ENCODE measurements at places on chromosomes 11 and 22.

DNA sequence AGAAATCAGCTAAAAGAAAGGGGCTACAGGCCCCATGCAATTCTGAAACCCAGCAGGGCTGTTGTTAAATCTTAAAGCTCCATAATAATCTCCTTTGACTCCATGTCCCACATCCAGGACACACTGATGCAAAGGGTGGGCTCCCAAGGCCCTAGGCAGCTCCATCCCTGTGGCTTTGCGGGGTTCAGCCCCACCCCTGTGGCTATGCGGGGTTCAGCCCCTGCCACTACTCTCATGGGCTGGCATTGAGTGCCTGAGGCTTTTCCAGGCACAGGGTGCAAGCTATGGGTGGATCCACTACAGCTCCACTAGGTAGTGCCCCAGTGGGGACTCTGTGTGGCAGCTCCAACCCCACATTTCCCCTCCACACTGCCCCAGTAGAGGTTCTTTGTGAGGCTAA, 8.7 kb upstream of the ZNF280A start:
- DNase-seq, result no peak

DNA sequence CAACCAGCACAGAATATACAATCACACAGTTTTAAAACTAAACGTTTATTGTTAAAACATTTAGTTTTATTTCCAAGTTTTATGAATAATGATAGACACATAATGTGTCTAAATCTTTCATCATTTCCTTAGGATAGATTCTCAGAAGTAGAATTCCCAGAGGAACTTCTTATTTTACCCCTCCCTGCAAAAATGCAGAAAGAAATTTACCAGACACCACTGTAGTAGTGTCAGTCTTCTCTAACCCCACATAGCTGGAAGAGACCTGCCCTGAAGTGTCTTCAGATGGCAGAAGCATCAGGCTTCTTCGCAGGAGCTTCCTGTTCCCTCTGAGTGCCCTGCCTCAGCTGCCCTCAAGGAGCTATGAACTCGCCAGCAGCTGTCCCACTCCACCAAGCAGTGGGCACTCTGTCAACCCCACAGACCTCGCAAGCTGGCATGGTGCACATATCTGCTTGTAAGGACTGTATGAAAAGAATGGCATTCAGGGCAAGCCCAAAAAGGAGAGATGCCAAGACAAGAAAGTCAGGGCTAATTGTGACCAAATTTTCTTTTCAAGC, 28.5 kb upstream of the PAK1 start:
- DNase-seq, result no peak

DNA sequence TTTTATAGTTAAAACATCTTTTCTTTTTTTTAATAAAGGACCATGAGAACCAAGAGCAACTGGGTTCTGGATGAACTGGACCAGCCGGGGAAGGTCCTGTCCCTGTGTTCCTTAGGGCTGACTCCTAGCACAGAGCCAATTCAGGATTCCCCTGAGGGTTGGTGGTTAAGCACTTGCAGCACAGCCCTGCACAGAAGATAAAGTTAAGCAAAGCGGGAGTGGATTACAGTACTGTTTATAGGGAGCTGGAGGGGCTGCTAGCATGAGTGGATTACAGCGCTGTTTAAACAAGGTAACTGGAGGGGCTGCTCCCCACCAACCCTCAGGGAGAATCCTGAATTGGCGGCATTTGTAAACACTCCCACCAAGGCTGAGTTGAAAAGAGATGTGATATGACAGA, 90.6 kb downstream of the CELSR1 start:
- no peak for DNase-seq

GRCh38 chr11:110720431-110721275, 8.4 kb upstream of the ARHGAP20 start:
- DNase-seq, result no peak

GRCh38 chr22:41557401-41558240, 3.2 kb upstream of the CSDC2 start:
- peak; percentile 54 for DNase-seq

DNA sequence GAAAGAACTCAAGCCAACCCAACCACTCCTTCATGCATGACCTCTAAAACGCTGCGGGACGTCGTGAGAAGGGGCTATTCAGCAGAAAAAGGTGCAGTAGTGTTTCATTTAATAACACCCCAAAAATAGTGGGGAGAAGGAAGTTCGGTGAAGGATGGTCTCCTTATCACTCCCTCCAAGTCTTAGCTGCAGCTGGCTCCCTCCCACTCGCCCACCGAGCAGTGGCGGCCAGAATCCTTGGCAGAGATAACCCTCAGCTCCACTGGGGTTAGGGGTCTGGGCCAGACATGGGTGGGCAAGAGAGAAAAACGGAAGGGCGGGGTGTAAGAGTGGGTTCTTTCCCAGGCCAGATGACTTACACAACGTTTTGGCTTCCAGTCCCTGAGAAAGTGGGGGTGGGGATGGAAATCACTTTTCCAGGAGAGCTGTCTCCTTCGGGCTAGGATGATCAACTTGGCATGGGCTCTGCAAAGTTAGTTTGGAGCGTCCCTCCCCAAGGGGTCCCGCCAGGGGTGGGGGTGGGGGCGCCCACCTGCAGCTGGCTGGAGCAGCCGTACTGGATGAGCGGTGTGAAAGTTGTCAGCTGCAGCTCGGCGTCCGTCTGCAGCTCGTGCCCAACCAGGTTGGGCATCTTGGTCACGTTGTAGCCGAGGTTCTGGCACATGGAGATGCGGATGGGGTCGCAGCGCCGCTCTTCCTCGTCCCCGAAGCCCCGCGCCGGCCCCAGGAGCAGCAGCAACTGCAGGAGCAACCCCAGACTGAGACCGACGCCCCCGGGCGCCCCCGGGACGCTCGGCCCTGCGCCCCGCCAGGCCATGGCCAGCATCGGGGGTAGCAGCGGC, 705 bp downstream of the FZD4 start:
- no peak for DNase-seq

GRCh38 chr22:44211256-44211945, 30.7 kb downstream of the PARVG start:
- no peak for DNase-seq

- DNase-seq, result no peak
These were observed 31.7 kb upstream of the RRAS2 start for GRCh38 chr11:14390669-14391068.

Data from substantia nigra (tissue), 51 donors.